ENCODE measurements at places on chromosomes 2 and 18.

DNA sequence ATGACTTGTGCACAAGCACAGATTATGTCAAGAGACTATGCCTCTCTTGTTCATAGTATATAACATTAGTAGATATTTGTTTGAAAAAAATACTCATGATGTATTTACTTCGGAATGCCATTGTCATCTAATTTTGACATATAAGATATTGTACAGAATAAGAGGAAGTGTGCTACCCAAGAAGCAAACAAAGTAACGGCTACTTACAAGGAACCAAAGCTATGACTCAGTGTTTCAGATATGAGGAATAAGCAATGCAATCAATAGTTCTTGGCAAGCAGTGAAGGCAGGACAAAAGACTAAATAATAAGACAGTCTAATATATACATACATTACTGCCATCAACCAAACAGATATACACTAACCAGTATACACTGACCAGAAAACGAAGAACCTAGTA lies 256.3 kb downstream of the CCDC178 start:
- DNase-seq = no peak

DNA sequence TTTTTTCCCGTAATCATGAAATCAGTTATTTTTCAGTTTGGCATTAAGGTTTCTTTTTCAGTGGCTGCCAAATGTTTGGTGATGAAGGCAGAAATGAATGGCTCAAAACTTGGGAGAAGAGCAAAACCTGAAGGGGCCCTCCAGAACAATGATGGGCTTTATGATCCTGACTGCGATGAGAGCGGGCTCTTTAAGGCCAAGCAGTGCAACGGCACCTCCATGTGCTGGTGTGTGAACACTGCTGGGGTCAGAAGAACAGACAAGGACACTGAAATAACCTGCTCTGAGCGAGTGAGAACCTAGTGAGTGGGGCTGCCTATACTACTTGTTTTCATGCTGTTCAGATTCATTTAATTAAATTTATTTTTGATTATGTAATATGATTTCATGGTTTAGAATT lies 29.2 kb upstream of the MSH2 start:
- no peak for DNase-seq

GRCh38 chr18:32530947-32531651 lies 60.4 kb upstream of the GAREM1 start:
- no peak for DNase-seq

- DNase-seq = no peak
Measured at GRCh38 chr2:231399853-231400680, 4.6 kb downstream of the B3GNT7 start.

DNA sequence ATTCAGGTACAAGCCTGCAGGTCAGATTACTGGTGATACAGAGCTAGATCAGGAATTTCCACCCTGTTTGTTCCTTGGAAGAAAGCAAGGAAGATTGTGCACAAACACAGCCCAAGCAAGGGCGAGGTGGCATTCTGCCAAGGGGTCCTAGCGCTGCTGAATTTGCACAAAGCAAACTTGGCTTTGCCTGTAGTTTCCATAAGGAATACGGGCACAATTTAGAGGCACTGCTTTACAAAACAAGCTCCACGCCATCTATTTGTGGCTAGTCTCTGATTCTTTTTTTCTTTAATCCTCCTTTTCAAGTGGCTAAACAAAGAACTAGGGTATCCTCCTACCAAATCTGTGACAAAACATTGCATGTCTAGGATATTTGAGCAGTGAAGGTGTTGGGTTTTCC lies 195.5 kb upstream of the ACVR2A start:
- DNase-seq = no peak

DNA sequence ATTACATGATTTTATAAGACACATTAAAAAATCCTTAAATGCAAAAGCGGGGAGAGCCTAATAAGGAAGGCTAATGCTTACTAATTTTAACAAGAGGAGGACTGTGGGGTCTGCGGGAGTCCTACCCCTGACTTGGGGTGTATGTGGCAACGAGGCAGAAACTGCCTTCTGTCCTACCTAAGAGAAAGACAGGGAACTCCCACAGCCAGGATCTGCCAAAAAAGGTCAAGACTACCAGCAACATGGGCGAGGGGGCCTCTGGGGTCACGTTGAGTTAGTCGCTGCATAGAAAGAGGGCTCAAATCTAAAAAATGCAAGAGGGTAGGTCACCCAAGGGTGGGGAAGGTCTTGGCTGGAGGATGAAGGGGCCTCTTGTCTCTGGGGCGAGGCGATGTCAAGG lies 529 bp upstream of the AMER3 start:
- DNase-seq = no peak

GRCh38 chr18:54772056-54772455 lies 56.2 kb upstream of the RAB27B start:
- no peak for DNase-seq

DNA sequence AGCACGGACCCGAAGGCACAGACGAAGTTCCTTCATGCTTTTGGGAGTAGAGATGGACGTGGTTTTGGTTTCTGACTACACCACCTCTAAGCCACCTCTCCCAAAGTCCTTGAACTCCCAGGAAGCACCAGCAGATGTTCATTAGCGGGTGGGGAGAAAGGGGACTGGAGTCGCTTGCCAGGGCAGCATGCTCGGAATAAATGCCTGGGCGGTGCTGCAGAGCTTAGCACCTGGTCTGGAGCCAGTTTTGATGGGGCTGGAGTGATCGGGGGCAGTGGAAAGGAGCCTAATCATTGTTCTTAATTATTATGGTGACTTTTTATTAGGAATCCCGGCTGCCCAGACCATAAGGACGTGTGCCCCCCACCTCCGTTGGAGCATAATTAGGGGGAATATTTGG lies 220.8 kb downstream of the TFCP2L1 start:
- no peak for DNase-seq

DNA sequence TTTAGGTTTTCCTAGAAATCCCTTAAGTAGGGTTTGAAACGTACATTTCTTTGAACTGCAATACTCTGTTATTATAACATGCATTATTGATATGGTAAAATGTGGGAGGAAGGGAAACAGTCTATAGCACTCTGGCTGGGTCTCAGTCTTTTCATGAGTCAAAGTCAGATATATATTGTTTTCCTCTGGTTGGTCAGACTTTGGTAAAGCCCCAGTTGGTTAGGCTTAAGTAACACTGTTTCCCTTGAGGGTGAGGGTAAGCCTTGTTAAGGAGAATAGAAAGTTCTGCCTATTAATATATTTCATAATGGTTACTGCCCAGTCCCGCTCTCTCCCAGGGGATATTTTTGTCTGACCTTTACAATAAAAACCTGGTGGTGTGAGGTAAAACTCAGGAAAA lies 44.7 kb upstream of the TNP1 start:
- DNase-seq = no peak

DNA sequence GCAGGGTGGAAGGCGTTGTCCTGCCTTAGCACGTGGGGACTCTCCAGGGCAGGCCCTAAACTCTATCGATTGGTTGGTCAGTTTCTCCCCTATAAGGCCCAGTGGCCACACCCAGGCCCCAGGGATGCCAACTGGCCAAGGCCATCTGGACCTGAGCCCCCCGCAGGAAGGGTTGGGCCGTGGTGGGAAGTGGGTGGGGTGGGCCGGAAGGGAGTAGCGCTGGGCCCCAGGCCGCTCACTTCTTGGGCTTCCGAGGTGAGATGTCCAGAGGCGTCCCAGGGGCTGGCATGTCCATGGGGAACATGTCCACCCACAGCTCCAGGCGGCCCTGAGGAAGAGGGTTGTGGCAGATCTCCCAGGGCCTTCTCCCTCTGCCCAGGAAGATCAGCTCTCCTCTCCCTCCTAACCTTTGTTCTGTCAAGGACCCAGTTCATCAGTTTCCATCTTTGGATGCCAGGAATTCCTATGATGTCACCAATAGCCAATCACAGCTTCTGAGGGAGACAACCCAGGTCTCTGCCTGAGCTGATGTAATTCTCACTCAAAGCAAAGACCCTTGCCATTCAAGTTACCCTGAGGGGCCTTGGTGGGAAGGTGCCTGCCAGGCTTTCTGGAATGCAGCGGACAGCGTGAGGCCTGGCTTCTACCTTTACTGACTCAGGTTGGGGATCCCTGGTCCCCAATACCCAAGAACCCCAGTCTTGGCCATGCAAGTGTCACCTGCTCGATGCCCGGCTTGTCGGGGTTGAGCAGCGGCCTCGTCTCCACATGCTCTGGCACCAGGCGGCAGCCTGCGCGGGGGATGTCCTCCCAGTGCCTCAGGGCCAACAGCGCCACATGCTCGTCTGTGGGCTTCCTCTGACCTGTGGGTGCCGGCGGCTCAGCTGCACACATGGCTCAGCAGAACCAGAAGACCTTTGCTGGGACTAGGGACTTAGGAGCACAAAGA lies 14.4 kb downstream of the OTOF start:
- DNase-seq = no peak

DNA sequence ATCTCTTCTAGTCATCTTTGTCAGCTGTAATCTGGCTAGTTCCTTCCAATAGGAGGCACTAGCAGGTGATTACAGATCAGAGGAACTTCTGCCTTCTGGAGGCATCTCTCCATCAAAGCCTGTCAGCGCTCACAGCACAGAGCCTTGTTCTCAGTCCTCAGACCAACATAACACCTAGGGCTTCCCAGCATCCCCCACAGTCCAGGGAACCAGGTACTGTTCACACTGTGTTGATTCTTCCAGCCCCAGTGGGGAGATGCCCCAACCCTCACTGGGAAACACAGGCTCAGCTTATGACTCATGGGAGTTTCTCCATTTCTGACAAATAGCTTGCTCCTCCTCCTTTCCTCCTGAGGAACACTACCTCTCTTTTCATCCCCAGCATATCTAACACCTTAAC lies 601.7 kb downstream of the CBLN2 start:
- DNase-seq = no peak

GRCh38 chr18:32802591-32803451 lies 30.0 kb upstream of the KLHL14 start:
- DNase-seq = no peak

DNA sequence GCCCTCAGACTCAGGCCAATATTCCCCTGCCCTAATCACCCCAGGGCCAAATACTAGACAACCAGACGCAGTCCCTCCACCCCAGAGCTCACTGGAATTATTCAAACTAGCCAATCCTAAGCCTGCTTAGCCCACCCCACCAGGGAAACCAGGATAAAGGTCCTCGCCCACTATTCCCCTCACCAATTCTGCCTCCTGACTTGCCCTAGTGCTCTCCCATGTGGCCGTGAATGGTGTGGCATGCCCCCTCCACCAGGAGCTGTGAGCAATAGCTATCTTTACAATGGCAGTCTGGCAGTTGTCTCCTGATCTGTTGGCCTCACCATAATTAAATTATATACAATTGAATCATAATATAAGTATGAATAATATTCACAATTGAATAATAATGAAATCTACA lies 42.3 kb downstream of the FAM124B start:
- DNase-seq = no peak

GRCh38 chr2:27920148-27920885 lies 29.8 kb downstream of the BABAM2 start:
- no peak for DNase-seq

DNA sequence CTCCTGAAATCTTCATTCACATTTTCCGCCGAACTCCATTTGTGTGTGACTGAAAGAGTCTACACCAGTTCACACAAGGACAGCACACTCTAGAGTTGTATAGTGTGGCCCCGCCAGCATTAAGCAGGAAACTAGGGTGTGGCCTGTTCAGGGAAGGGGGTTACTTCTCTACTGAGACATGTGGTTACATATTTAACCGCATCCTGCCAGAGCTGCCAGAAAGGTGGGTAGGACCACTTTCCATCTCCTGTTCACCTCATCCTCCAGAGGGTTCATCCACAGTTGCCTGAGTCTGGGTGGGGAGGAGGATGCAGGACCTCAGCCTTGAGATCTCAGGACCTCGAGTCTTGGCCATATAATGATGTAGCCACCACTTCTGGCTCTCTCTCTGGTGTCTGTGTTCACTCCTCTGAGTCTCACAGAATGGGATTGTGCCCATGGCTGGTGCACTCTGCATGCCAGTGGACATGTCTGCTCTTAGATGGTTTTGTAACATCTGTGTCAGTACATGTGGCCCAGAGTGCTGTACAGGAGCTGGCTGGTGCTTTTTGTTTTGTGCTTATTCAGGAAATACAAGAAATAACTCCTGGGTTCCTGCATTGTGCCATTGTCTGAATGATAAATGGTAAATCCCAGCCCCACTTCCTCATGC lies 7.7 kb upstream of the SP140L start:
- peak; percentile 56 for DNase-seq

GRCh38 chr2:69720404-69720803 lies 21.5 kb upstream of the ANXA4 start:
- DNase-seq = no peak

DNA sequence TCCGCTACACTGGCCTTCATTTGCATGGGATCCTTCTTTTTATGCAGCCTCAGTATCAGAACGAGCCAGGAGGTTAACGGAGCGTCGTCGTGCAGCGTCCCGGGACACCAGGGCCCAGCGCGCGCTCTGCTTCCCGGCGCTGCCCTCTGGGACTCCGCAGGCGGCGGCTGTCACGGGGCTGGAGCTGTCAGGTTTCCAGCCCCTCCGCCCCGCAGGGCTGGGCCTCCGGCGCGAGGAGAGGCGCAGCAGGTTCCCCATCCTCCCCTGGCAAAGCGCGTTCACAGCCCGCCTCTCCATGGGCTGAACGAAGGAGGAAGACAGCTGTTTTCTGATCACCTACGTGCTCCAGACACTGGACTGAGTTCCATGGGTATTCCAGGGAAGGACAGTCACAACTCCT lies 12.5 kb upstream of the PAX8 start:
- DNase-seq = no peak

GRCh38 chr2:28644760-28645159 lies 106.9 kb upstream of the PPP1CB start:
- no peak for DNase-seq

GRCh38 chr2:200847939-200848338 lies 16.5 kb downstream of the CLK1 start:
- DNase-seq = no peak

DNA sequence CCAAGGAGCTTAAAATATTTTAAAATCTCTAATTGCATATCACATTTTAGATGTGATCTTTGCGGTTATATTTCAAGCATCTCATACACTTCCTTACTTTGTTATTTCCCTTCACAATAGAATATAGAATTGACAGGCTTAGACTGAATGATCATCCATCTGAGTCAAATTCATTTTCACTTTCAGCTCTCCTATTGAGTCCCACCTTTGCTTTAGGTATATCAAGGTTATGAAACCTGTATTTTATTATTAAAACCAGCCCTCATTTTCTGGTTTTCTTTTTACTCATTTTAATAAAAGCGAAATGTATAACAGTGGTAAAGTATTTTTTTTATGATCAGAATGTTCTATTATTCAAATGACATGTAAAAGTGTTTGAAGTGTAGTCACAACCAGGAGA lies 162.9 kb upstream of the KYNU start:
- no peak for DNase-seq

All from CD4-positive, alpha-beta T cell (primary cell).